ENCODE measurements at places on chromosomes 12 and 14. TPM values are rescaled to one million over a fixed set of nuclear protein-coding genes. Genes with fewer than 3 reads are reported as not detected.
A peak's percentile ranks its signal among the peaks of the same experiment; 100 is the strongest.

DNA sequence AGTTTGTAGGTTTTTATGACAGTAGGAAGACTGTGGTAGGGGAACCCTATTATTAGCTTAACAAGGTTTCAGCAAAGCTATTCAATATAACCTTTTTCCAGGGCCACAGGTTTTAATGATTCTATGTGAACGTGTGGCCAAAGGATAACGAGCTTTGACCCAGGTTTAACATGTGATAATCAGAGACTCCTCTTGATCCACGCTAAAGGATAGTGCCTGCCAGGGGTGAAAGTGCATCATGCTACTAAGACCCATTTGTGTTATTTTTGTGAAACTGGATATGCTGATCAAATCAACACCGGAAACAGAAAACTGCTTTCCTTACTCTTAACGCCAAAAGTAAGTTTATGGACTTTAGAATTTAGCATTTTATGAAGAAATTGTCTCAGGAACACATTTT, 909 bp upstream of the TAOK3 start:
- no peaks in the 10 kb centered on the region for H3K27me3 ChIP-seq
- H3K27ac ChIP-seq, result peak overlapping the region; percentile 97
- peaks cover 7% of the 10 kb centered on the region for H3K4me1 ChIP-seq
- no peak for DNase-seq
- H3K4me3 ChIP-seq, result peak overlapping the region; percentile 89

GRCh38 chr14:29227631-29228030, 461.0 kb downstream of the FOXG1 start:
- no peak for DNase-seq
- no peaks in the 10 kb centered on the region for H3K4me1 ChIP-seq
- no peak overlapping the region for H3K27ac ChIP-seq
- no peaks in the 10 kb centered on the region for H3K36me3 ChIP-seq
- H3K4me3 ChIP-seq, result no peak overlapping the region

DNA sequence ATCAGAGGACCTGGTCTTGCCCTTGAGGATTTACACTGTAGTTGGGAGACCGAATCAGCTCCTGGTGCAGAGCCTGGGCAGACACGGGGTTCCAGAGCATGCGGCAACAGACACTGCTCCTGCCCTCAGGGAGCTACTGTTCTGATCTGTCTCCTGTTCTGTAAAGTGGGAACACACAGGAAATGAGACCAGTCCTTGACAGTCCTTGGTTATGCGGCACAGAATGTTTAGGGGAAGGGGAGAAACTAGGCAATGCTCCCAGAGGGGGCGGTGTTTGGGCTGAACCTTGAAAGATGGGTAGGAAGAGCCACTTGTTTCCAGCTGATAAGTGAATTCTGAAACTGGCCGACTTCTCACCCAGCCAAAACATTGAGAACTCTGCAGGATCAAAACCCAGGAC, 132.4 kb downstream of the ZFP36L1 start:
- H3K27ac ChIP-seq, result peak overlapping the region; percentile 94
- H3K4me1 ChIP-seq, result peaks cover 12% of the 10 kb centered on the region
- DNase-seq, result no peak

GRCh38 chr12:52141306-52141705, 50.5 kb downstream of the KRT80 start:
- no peak overlapping the region for H3K4me3 ChIP-seq
- no peaks in the 10 kb centered on the region for H3K36me3 ChIP-seq
- no peaks in the 10 kb centered on the region for H3K4me1 ChIP-seq
- no peaks in the 10 kb centered on the region for H3K27me3 ChIP-seq
- no peak overlapping the region for H3K27ac ChIP-seq
- DNase-seq, result no peak

DNA sequence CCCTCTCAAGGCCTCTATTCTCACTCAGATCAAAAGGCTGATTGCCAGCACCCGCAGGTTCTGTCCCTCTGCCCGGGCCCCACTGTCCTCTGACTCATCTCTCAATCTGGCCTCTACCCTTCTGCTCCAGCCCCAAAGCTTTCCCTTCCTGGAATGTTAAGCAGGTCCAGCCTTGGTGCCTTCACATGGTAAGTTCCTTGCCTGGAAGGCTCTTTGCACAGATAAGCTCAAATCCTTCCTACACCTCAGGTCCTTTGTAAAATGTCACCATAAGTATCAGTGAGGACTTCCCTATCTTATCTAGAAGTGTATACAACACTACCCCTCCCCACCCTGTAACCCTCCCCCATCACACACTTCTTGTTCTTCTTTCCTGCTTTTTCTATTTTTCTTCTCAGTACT, 22.2 kb downstream of the LPCAT3 start:
- H3K27ac ChIP-seq, result no peak overlapping the region
- H3K4me3 ChIP-seq, result no peak overlapping the region
- no peaks in the 10 kb centered on the region for H3K4me1 ChIP-seq
- H3K36me3 ChIP-seq, result no peaks in the 10 kb centered on the region
- no peaks in the 10 kb centered on the region for H3K27me3 ChIP-seq
- DNase-seq, result no peak

GRCh38 chr14:67892466-67893100, 73.0 kb downstream of the RAD51B start:
- peak overlapping the region; percentile 86 for H3K27ac ChIP-seq
- no peaks in the 10 kb centered on the region for H3K27me3 ChIP-seq
- no peaks in the 10 kb centered on the region for H3K36me3 ChIP-seq
- no peaks in the 10 kb centered on the region for H3K4me1 ChIP-seq

DNA sequence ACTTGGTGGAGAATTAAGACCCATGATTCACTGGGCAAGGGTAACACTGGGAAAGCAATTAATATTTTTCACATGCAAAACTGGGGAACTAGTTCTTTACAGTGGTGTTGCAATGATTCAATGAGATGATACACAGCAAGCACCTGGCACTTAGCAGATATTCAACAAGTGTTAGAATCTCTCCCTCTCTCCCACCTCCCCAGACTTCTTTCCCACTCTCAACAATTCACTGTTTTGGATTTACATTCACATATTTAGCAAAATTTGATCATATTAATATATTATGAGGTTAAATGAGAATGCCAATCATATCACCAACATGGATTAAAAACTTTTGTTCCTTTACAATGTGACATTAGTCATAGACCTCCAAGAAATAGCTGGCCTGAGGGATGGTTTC, 223.1 kb upstream of the GRIP1 start:
- no peaks in the 10 kb centered on the region for H3K27me3 ChIP-seq
- no peaks in the 10 kb centered on the region for H3K4me1 ChIP-seq
- no peak overlapping the region for H3K4me3 ChIP-seq
- no peaks in the 10 kb centered on the region for H3K36me3 ChIP-seq
- DNase-seq, result no peak

DNA sequence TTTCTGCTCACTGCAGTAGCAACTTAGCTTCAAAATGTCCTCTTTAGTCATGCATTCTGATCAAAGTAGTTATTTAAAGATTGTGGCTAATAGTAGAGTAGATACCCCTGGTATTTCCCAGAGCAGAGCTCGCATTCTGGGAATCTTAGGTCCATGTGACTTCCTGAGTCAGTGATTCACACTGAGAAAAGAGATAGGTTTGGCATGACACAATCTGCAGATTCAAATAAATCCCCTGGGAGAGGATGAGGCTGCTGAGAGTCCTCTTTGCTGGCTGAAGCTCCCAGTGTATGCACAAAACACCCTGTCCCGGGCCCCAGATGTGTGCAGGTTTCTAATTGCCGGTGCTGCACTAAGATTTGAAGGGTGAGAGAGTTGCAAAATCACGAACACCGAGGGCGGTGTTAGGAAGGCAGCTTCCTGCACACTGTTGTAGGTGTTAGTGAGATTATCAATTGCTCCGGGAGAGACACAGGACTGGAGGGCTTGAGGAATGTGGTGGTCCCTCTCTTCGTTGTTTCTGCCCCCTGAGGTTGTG, 233.2 kb downstream of the NRXN3 start:
- H3K4me1 ChIP-seq, result no peaks in the 10 kb centered on the region
- H3K36me3 ChIP-seq, result no peaks in the 10 kb centered on the region
- H3K4me3 ChIP-seq, result no peak overlapping the region
- no peak for DNase-seq
- no peak overlapping the region for H3K27ac ChIP-seq
- no peaks in the 10 kb centered on the region for H3K27me3 ChIP-seq

- no peak overlapping the region for H3K4me3 ChIP-seq
- H3K27ac ChIP-seq, result no peak overlapping the region
- no peak for DNase-seq
- no peaks in the 10 kb centered on the region for H3K36me3 ChIP-seq
- peaks cover 5% of the 10 kb centered on the region for H3K4me1 ChIP-seq
Observed at GRCh38 chr14:91062600-91062999, 2.2 kb upstream of the RPS6KA5 start.

GRCh38 chr12:115506822-115507559, 770.5 kb downstream of the MED13L start:
- no peaks in the 10 kb centered on the region for H3K4me1 ChIP-seq
- no peak overlapping the region for H3K27ac ChIP-seq
- H3K4me3 ChIP-seq, result no peak overlapping the region
- H3K36me3 ChIP-seq, result no peaks in the 10 kb centered on the region
- H3K27me3 ChIP-seq, result no peaks in the 10 kb centered on the region

- no peaks in the 10 kb centered on the region for H3K4me1 ChIP-seq
- H3K36me3 ChIP-seq, result no peaks in the 10 kb centered on the region
- no peaks in the 10 kb centered on the region for H3K27me3 ChIP-seq
- no peak overlapping the region for H3K27ac ChIP-seq
- no peak overlapping the region for H3K4me3 ChIP-seq
- no peak for DNase-seq
Observed at GRCh38 chr12:71024827-71025226, 104.3 kb upstream of the PTPRR start.

- no peak for DNase-seq
- no peak overlapping the region for H3K27ac ChIP-seq
- no peaks in the 10 kb centered on the region for H3K36me3 ChIP-seq
- no peaks in the 10 kb centered on the region for H3K4me1 ChIP-seq
Observed at GRCh38 chr14:55620277-55620676, 40.3 kb downstream of the KTN1 start.

- H3K36me3 ChIP-seq, result no peaks in the 10 kb centered on the region
- no peaks in the 10 kb centered on the region for H3K27me3 ChIP-seq
- no peaks in the 10 kb centered on the region for H3K4me1 ChIP-seq
- H3K27ac ChIP-seq, result no peak overlapping the region
- DNase-seq, result no peak
- H3K4me3 ChIP-seq, result no peak overlapping the region
Observed at GRCh38 chr12:16399101-16399500, 51.7 kb downstream of the MGST1 start.

DNA sequence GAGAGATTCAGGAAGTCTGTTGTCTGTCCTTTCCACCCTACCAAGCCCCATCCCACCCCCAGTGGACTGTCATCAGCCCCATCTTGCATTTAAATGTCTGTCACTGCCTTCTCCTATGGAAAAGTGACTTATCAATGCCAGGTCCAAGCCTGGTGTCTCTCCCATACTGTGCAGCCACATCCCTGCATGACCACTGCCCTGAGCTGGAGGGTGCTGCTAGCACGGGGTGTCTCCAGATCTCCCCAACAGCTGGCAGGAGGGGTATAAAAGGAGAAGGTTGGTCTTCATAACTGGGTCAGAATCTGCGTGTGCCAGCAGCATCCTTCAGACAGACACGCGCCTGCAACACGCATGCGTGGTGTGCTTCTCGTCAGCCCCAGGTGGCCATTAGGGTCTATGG, 154.4 kb upstream of the HIF1A start:
- DNase-seq, result no peak
- no peak overlapping the region for H3K27ac ChIP-seq
- peaks cover 4% of the 10 kb centered on the region for H3K4me1 ChIP-seq
- no peak overlapping the region for H3K4me3 ChIP-seq
- no peaks in the 10 kb centered on the region for H3K27me3 ChIP-seq

- peak overlapping the region; percentile 83 for H3K27ac ChIP-seq
- peak overlapping the region; percentile 62 for H3K4me3 ChIP-seq
- H3K4me1 ChIP-seq, result no peaks in the 10 kb centered on the region
- H3K27me3 ChIP-seq, result no peaks in the 10 kb centered on the region
Observed at GRCh38 chr14:52069307-52070050, 620 bp upstream of the NID2 start.

GRCh38 chr14:100558966-100559365, 28.3 kb downstream of the BEGAIN start:
- no peaks in the 10 kb centered on the region for H3K27me3 ChIP-seq
- no peaks in the 10 kb centered on the region for H3K36me3 ChIP-seq
- no peak overlapping the region for H3K27ac ChIP-seq
- no peaks in the 10 kb centered on the region for H3K4me1 ChIP-seq

GRCh38 chr12:127383281-127383680, 883.7 kb upstream of the TMEM132C start:
- no peaks in the 10 kb centered on the region for H3K27me3 ChIP-seq
- H3K4me1 ChIP-seq, result no peaks in the 10 kb centered on the region
- DNase-seq, result no peak
- no peak overlapping the region for H3K27ac ChIP-seq

DNA sequence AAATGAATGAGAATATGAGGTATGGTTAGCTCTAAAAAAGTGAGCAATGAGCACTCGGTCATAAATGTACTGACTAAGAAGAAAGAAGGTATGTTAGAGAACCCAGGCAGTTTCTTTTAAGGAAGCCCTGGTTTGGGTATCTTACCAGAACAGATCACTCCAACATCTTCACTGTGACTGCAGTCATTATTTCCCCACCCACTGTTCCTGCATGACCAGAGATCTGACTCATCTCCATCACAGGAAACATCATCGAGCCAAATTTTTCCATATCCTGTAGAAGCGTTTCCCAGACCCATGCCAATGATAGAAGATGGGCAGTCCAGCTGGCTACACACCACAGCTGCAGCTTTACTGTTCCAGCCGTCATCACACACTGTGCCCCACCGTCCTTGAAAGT, 48.0 kb downstream of the CD163L1 start:
- H3K36me3 ChIP-seq, result no peaks in the 10 kb centered on the region
- H3K27me3 ChIP-seq, result no peaks in the 10 kb centered on the region
- no peaks in the 10 kb centered on the region for H3K4me1 ChIP-seq
- DNase-seq, result no peak
- H3K27ac ChIP-seq, result no peak overlapping the region

- DNase-seq, result no peak
- no peak overlapping the region for H3K27ac ChIP-seq
- H3K4me1 ChIP-seq, result no peaks in the 10 kb centered on the region
Observed at GRCh38 chr12:587132-588023, 75.9 kb downstream of the NINJ2 start.

GRCh38 chr14:79571366-79571765, 639.9 kb downstream of the DIO2 start:
- H3K27ac ChIP-seq, result no peak overlapping the region
- H3K4me1 ChIP-seq, result no peaks in the 10 kb centered on the region
- H3K27me3 ChIP-seq, result no peaks in the 10 kb centered on the region
- no peak overlapping the region for H3K4me3 ChIP-seq

GRCh38 chr12:132674561-132674960, 12.6 kb downstream of the POLE start:
- no peak overlapping the region for H3K27ac ChIP-seq
- H3K36me3 ChIP-seq, result no peaks in the 10 kb centered on the region
- H3K27me3 ChIP-seq, result no peaks in the 10 kb centered on the region
- no peak for DNase-seq
- no peak overlapping the region for H3K4me3 ChIP-seq

GRCh38 chr14:101128478-101129321, 225.2 kb upstream of the RTL1 start:
- peaks cover under 1% of the 10 kb centered on the region for H3K4me1 ChIP-seq
- no peak overlapping the region for H3K27ac ChIP-seq
- no peaks in the 10 kb centered on the region for H3K36me3 ChIP-seq
- no peaks in the 10 kb centered on the region for H3K27me3 ChIP-seq
- no peak for DNase-seq

CCDC196 gene
- not detected for total RNA-seq

PMCH gene
- not detected for total RNA-seq

SLC17A8 gene
- total RNA-seq, result not detected

CFAP54 gene
- 7.1 TPM for total RNA-seq

SERPINA9 gene
- total RNA-seq, result not detected

AHNAK2 gene
- 44.9 TPM for total RNA-seq

NRXN3 gene
- 4.5 TPM for total RNA-seq

TMEM119 gene
- 13.2 TPM for total RNA-seq

SLCO1B3 gene
- total RNA-seq, result 0.21 TPM

LHX5 gene
- not detected for total RNA-seq

PRH2 gene
- total RNA-seq, result not detected

OR4K1 gene
- not detected for total RNA-seq

All from uterus (tissue), 4 donors.